ENCODE measurements at places on chromosomes 3 and 15.

DNA sequence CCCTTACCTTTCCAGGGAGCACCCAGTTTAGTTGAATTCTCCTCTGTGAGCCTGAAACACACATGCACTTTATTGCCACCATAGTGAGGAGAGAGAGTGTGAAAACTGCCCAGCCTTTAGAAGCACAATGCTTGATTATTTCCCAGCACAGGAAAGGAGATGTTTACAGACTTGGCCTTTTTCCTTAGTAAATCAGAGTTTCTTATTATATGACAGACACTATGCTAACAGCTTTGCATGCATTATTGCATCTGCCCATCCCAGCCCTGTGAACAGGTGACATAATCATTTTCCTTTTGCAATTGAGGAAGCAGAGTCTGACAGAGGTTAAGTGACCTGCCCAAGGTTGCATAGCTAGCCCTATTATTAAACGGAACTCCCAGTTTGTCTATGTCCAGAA lies 36.5 kb downstream of the CAPN3 start:
- no peak for DNase-seq

GRCh38 chr3:49880581-49881315 lies 11.0 kb upstream of the CAMKV start:
- DNase-seq: no peak

- DNase-seq: peak; percentile 92
Measured at GRCh38 chr3:128617557-128618397, 32.8 kb downstream of the RPN1 start.

- DNase-seq: no peak
Measured at GRCh38 chr15:69392352-69392751, 21.8 kb upstream of the KIF23 start.

DNA sequence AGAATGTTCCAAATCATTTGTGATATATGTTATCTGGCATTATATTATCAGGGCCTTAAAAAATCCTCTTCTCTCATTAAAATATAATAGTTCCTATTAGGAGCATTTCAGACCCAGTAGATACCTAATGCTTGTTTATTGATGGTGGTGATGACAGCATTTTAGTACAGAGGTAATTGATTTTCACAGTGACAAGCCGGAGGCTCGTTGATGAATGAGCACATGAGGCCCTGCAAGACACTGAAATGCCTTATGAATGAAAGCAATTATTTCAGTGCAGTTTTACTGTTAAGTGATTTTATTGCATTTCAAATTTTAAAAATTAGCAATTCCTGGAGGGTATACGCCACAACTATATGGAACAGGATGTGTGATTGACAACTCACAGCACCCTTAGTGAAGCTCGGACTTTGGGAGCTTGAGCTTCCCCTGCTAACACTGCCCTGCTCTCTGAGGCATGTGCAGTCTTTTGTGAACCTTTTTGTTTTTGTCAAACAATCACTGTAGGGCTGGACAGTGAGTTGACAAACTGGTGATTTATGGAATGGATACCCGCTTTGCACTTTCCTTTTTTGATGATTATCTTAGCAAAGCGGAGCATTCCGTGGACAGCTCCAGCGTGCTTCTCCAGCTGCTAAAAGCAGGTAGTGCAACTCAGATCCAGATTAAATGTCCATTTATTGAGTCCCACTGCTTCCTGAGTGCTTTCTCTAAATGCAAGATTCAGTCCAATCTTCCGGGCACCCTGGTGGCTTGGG lies 187.0 kb upstream of the ATP10A start:
- DNase-seq: no peak

- no peak for DNase-seq
Measured at GRCh38 chr15:75178171-75178937, 23.3 kb upstream of the C15orf39 start.

- DNase-seq: no peak
Measured at GRCh38 chr15:63067976-63068743, 25.6 kb downstream of the TPM1 start.

- DNase-seq: no peak
Measured at GRCh38 chr15:72195101-72195511, 2.5 kb downstream of the GRAMD2A start.

GRCh38 chr3:127410678-127411077 lies 122.8 kb upstream of the PRR20G start:
- DNase-seq: no peak

GRCh38 chr15:63029676-63030075 lies 12.9 kb upstream of the TPM1 start:
- DNase-seq: no peak

GRCh38 chr3:29241855-29242254 lies 39.0 kb upstream of the RBMS3 start:
- DNase-seq: no peak

- DNase-seq: no peak
Measured at GRCh38 chr15:47415539-47415971, 301.8 kb upstream of the SEMA6D start.

GRCh38 chr15:52427804-52428203 lies 100.9 kb downstream of the MYO5A start:
- no peak for DNase-seq

GRCh38 chr15:96576596-96576995 lies 246.1 kb downstream of the NR2F2 start:
- DNase-seq: no peak

GRCh38 chr3:183142199-183142598 lies 20.3 kb downstream of the LAMP3 start:
- no peak for DNase-seq

DNA sequence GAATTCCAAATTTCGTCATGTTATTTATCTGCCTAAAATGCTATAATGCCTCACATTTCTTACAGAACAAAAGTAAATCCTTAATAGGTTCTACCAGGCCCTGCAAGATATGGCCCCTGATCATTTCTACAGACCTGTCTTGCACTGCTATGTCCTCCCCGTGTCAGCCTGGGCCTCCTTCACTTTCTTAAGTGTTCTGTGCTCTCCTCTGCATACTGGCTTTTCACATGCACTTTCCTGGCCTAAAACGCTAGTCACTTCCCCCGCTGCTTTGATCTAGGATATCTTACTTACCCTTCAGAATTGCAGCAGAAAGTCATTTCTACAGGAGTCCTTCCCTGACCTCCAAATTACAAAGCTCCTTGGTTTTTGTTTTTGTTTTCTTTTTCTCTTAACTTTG lies 551.3 kb downstream of the NSUN3 start:
- no peak for DNase-seq

DNA sequence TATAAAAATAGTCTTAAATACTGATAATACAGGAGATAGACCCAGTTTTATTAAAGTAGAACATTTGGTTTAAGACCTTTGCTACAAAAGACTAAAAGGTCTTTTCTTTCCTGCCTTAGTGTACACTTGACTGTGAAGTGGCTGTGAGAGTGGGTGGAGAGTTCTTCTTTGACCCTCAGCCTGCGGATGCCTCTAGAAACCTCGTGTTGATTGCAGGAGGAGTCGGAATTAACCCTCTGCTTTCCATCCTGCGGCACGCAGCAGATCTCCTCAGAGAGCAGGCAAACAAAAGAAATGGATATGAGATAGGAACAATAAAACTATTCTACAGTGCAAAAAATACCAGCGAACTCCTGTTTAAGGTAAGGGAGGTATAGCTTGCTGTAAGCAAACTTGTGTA lies 36.5 kb downstream of the OXNAD1 start:
- DNase-seq: no peak

- no peak for DNase-seq
Measured at GRCh38 chr3:159210336-159210735, 408.5 kb downstream of the MFSD1 start.

- no peak for DNase-seq
Measured at GRCh38 chr3:172511783-172512762, 11.2 kb downstream of the TNFSF10 start.

DNA sequence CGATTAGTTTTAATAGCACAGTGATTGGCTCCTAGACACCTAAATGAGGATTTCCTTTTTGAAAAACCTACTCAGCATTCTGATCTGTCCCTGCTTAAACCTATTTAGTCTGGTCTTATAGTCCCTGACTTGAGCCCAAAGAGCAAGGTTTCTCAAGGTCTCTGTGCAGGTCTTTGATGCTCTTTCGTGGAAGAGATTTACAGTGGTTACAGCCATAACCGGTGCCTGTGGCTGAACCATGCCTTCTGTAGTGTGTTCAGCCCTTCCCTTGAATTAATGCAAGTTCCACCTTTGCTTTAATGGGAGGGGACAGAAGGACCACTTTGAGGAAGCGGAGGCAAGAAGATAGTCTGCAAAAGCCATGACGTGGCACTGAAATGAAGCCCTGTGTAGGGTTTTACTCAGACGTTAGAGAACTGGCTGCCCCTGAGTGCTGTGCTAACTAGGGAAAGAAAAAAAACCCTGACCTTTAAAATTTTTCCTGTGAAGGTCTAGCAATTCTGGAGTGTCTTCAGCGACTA lies 43.0 kb downstream of the ZBTB38 start:
- DNase-seq: no peak

- no peak for DNase-seq
Measured at GRCh38 chr3:155019575-155019974, 60.5 kb upstream of the MME start.

DNA sequence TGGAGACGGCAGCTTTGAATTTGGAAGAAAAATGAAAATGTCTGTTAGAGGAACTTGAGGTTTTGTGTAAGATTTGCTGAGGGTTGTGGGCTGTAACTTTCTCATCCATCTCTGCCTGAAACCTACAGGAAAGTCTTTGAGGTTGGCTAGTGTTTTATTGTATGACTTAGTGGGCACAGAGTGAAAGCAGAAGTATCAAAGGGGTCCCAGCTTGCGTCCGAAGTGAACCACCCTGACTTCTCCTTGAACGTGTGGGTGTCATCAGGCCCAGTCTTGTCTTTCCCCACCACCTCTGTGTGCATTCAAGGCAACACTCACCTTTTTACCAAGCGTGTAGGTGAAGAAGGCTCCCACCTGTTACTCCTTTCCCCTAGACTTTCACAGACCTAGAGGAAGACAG lies 682.1 kb upstream of the CFAP20DC start:
- DNase-seq: no peak

GRCh38 chr15:72790302-72790910 lies 6.8 kb upstream of the ADPGK start:
- DNase-seq: no peak

- DNase-seq: no peak
Measured at GRCh38 chr3:140898340-140899180, 43.1 kb upstream of the SLC25A36 start.

- DNase-seq: no peak
Measured at GRCh38 chr3:186044968-186045367, 63.9 kb downstream of the ETV5 start.

DNA sequence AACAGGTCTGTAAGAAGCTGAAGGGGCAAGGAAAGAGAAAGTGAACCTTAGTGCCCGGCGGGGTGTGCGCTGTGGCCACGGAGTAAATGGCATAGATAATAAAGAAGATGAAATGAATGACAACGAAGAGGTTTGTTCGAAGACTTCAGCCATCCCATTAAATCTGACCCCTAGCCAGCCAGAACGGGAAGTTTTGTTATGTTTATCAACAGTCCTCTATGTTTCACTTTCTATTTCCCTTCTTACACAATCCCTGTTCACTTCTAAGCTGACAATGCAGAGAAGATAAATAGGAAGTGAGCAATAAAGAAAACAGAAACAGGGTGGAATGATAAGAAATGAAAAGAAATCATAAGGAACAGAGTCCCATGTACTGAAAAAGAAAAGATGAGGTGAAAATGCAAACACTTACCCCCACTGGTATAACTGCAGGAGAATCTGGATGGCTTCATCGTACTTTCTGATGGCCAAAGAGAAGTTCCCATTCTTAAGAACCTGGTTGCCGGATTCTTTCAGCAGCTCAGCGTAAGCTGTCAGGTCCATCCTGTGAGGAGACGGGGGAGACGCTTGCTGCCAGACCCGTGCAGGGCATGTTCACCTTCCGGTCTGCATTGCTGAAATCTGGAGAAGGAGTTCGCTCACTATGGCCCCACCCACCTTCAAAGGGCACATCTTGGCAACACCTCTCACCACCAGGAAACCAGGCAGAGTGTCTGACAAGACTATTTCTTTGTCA lies 36.8 kb downstream of the TRANK1 start:
- DNase-seq: peak; percentile 42

- DNase-seq: no peak
Measured at GRCh38 chr15:99981839-99982658, 248.8 kb upstream of the LYSMD4 start.

GRCh38 chr3:158097081-158097592 lies 9.1 kb downstream of the SHOX2 start:
- DNase-seq: no peak

DNA sequence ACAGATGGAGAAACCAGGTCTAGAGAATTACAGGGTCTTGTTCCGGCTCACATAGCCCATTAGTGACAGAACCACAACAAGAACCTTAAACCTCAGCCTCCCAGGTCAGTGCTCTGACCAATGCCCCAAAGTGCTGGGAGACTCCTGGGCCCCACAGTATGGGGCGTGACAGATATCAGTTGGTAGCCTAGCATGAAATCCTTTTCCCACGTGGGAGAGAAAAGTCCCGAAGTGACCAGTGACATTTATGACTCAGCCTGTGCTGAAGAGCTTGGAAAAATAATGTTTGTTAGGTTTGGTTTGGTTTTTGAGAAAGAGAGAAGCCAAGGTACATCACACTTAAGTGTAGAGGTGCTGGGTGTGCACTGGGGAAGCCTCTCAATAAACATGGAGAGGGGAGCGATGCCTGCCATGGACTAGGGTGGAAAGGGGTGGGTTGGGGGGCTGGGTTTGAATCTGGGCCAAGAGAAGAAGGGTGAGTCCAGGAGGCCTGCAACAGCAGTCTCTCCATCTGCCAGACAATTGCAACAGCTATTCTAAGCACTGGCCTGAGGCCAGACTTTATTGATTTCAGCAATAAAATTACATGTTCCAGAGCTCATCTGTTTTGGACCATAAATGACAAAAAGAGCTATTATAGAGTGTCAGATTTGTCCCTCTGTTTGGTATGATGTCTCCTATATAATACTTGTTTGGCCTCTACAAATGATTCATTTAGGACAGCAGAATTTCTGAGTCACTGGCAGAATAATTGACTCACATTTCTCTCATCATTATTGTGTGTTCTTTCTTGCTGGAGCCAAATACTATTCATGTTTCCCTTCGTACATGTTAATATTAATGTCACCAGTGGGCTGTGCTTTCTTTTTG lies 43.4 kb downstream of the C2CD4A start:
- no peak for DNase-seq

GRCh38 chr15:33722005-33722672 lies 246.2 kb upstream of the CHRM5 start:
- no peak for DNase-seq

DNA sequence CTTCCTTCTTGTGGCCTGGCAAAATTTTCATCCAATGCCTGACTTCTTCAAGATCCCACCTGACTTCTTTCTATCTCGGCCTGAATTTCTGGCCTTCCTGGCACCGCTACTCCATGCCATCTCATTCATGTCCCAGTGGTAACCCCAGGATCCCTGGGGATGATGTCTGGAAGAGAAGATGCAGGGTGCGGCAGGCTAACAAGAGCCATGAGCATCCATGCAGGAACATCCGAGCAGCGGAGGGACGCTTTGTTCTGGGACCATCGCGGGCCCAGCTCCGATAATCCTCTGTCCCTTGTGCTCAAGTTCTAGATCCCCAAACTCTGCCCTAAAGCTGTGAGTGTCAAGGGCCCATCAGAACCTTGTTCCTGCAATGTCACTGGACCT lies 10.9 kb downstream of the MYL3 start:
- no peak for DNase-seq
